Fibroblast of skin of back (primary cell): ENCODE measurements at places on chromosomes 1 and 21.

DNA sequence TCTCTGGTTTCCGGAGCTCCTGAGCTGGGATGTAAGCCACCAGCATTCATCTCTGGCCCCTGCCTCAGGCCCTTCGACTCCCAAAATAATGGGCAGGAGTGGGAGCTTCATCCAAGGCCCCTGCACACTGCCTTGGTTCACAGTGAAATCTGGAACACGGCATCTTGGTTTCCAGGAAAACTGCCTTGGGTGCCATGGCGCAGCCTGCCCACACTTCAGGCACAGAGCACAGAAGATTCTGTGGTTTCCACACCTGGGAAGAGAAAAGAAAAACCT, 48.8 kb upstream of the POFUT2 start:
- DNase-seq: no peak

DNA sequence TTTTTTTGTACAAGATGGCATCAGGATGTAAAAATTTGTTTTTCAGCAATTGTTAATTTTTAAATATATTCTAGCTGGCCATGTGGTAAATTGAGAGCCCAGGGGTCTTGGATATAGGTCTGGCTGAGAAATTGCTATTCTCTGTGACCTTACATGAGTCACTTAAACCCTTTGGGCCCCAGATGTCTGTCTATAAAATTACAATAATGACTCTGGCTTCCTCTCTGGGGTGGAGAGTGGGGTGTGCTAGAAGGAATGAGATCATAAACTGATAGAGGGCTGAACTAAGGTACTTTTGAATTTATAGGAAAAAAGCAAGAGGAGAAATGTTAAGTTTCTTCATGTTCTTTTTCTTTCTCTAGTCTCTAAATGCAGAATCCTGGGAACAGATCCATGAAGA, 12.4 kb upstream of the TCHH start:
- no peak for DNase-seq

GRCh38 chr1:218917656-218918055, 256.0 kb upstream of the LYPLAL1 start:
- no peak for DNase-seq

DNA sequence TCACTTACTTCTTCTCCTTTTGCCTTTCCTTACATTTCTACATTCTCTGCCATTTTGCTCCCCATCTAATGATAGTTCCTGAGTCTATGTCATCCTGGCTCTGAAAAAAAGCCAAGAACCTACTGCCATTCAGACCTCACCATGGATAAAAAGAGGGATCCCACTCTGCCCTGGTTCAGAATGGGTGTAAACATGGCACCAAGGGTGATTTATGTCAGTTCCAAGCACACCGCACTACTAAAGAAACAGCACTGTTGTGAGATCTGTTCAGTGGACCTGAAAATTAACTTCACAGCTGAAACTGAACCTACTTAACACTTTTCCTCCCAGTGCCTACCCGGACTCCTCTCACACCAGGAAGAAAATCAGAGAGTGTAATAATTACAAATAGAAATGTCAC, 72.3 kb upstream of the NTPCR start:
- no peak for DNase-seq

DNA sequence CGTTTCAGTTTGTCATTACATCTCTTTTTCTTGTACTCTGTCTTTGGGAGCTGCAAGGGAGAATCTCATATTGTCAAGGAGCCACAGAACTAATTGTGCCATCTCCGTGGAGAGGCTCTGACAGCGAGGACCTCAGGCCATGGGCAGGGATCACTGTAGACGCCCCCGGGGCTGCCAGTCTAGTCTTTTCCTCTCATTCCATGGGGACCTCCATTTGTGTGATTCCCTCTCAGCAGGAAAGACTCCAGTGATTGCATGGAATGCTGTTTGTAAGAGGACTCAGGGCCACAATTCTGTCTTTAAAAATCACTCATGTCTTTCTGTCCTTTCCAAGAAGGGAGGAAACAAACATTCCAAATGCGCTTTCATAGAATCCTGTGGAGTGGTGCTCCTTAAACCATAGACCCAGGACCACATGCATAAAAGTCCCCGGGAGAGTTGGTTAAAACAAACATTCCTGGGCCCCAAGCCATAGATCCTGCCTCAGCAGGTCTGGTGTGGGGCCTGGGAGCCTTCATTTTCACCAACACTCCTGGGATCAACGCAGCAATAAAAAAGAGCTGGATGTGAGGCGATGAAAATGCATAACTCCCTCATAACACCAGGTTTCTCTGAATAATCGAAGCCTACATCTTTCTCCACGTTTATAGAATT, 104.5 kb downstream of the ZP4 start:
- DNase-seq: no peak

DNA sequence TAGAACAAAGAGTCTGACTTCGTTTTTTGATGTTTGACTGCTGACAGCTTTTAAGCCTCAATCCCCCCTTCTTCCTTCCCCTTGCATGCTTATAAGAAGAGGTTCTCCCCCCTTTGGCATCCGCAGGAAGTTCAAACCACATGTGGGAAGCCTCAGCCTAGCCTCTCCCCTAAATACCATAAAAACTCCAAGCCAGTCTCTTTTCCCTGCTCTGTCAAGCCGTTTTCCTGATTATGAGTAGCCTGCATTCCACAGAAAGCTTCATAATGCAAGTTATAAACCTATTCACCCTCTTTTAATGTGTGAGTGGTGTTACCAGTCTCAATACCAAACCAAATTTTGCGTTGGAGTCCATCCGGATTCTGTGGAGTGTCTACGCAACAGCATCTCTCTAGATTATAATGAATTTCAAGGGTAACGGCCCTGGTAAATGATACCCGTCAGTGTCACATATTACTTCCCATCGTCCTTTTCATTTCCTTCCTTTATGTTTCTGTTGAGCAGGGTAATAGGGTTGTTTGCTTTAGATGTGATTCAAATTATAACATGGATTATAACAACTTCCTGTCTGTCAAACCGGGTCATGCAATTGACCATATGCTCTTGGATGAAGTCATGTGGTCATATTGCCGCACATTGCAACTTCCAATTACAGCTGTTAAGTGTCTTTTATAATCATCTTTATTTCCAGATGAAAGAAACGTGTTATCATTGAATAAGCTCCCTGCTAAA, 717.5 kb downstream of the RWDD3 start:
- no peak for DNase-seq

GRCh38 chr1:154557248-154557938, 1.1 kb downstream of the UBE2Q1 start:
- no peak for DNase-seq

DNA sequence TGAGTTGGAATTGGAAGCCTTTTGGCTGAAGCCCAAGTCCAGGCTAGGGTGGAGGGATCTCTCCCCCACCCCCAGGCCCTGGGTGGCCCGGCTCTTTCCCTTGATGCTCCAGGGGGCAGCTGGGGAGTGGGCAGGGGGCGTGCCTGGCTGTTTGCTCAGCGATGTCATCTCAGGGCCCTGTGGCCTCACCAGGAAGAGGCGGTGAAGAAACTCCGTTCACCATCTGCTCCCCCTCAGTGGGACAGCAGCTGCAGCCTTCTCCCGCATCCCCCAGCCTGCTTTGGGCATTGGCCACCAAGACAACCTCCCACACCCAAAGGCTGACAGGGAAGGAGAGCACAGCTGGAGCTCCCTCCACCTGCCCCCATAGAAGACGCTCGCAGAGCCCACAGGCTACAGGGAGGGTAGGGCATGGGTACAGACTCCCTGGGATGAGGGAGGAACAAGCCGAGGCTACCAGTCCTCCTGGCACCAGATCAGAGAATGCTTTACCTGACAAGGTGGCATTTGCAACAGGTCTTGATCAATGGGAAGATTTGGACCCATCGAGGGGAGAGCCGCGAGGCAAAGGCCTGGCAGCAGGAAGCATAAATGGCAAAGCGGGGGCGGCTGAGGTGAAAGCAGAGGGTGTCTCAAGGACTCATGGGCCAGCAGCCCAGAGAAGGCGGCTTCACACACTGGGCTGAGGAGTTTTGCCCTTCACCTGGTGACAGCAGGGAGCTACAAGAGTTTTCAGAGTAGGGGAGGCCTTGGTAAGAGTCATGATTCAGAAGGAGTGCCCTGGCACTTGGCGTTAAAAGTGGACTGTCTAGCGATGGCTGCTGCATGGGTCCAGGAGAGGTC, 6.5 kb upstream of the GUCA2A start:
- no peak for DNase-seq

GRCh38 chr1:9721606-9722377, 70.3 kb downstream of the PIK3CD start:
- peak; percentile 25 for DNase-seq

DNA sequence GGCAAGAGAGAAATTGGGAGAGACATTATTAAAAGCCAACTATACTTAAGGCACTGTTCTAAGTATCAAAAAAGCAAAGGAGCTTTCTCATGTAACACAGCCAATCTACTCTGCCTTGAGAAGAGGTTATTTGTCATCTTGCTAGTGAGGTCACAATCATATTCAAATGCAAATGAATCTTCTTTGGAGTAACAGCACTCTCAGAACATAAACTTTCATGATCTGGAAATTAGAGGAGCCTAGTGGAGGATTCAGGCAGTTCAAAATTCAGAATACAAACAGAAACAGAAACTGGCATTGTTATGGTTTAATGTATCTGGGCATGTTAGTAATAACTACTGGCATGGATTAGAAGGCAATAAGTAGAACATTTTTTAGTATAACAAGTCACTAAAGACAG, 57.4 kb downstream of the ARID4B start:
- peak; percentile 16 for DNase-seq

GRCh38 chr1:94325377-94326302, 88.3 kb upstream of the ARHGAP29 start:
- peak; percentile 99 for DNase-seq

DNA sequence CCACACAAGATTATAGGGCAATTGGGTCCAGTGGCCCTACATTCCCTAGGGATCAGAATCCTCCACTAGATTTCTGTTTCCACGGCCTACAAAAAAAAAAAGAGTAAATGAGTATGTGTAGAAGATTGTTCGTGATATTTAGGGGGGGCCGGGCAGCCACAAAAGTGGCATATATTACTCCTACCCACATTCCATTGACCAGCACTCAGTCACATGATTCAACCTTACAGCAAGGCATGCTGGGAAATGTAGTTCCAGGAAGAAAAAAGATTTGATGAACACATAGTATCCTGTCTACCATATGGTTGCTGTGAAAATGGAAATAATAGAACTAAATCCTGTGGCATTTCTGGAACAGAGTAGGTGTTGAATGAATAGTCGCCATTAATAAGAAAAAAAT, 43.4 kb upstream of the GJB5 start:
- no peak for DNase-seq

DNA sequence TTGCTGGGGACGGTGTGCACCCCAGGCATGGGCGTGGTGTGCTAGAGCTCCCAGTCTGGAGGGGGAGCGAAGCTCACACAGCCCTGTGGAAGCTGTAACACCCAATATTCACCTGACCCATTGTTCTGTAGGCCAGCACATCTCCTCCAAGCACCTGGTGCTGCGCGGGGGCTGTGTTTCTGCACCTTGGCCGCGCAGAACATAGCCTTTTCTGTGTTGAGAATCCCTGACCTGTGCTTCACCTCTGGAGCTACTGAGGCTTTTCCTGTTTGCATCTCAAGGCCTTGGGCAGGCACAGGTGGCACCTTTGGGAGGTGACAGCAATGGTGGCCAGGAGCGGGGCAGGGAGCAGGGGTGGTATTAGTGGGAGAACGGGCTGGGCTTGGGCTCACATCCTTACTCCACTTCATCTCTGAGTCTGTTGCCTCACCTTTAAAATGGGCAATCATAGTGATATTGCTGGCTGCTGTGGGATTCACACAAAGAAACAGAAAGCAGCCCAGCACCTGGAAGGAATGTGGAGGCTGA, 343.9 kb upstream of the AJAP1 start:
- no peak for DNase-seq

GRCh38 chr1:171366085-171366484, 52.1 kb downstream of the FMO4 start:
- no peak for DNase-seq

GRCh38 chr21:36436829-36437744, 42.8 kb downstream of the CLDN14 start:
- no peak for DNase-seq

- peak; percentile 93 for DNase-seq
Observed at GRCh38 chr1:99682291-99682751, 36.4 kb downstream of the PALMD start.

DNA sequence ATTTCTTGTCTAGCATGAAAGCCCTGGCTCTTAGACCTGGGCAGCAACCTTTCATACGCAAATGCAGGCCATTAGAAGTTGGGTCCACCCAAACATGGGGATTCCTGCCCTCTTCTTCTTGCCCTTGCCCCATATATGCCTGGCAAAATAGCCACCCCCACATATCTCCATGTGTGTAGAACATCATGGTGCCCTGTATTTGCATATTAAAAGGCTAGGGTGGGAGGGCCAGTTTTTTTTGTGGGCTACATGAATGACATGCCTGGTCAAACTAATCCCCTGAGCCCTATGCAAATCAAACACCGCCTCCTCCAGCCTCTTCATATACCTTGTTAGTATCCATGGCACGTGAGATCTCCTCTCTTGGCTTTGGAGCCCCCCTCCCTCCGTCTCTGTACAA, 24.7 kb downstream of the MFSD2A start:
- DNase-seq: no peak

DNA sequence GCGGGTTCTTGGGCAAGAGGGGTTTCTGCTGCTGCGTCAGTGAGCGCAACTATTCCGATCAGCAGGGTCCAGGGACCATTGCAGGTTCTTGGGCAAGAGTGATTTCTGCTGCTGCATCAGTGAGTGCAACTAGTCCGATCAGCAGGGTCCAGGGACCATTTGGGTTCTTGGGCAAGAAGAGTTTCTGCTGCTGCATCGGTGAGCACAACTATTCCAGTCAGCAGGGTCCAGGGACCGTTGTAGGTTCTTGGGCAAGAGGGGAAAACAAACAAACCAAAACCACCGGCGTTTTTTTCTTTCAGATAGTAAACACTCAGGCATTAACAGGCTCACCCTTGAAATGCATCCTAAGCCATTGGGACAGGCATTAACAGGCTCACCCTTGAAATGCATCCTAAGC, 32.6 kb downstream of the SPATA6 start:
- no peak for DNase-seq

DNA sequence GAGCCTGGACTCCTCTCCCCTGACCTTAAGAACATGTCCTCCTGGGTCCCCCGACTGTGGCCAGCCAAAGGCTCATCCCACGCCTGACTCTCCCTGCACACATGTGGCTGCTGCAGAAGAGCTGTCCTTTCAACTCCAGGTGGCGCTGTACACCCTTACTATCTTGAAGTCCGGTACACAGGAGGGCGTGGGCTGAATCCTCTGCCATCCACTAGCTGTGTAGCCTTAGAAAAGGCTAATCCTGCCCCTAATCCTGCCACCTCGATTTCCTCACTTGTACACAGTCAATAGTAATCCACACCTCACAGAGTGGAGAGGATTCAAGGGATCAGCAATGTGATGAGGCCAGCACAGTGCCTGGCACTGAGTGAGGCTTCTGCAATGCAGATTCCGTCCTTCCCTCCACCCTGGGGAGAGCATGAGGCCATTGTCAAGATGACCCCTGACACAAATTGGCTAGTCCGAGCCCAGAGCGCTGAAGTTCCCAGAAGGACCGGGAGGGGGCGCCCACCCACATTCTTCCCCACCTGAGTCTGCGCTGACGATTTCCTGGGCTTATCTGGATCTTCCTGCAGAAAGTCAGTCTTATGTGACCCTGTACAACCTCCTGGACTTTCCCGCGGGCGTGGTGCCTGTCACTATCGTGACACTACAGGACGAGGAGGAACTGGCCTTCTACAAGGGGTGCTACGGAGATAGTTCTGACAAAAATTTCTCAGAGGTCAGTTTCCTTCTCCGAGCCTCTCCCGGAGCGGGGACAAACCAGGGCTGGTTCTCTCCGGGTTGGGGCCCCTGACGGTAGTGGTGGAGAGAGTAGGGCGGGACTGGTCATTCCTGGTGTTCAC, 47.1 kb upstream of the DMBX1 start:
- DNase-seq: peak; percentile 76

- no peak for DNase-seq
Observed at GRCh38 chr1:193705554-193705981, 519.2 kb upstream of the B3GALT2 start.

- DNase-seq: peak; percentile 27
Observed at GRCh38 chr1:7042322-7043190, 257.3 kb downstream of the CAMTA1 start.
